ENCODE measurements at places on chromosomes 2 and 18.

- DNase-seq = no peak
Measured at GRCh38 chr2:84121-84520, 37.8 kb upstream of the FAM110C start.

- DNase-seq = no peak
Measured at GRCh38 chr2:11030909-11031308, 119.2 kb downstream of the KCNF1 start.

DNA sequence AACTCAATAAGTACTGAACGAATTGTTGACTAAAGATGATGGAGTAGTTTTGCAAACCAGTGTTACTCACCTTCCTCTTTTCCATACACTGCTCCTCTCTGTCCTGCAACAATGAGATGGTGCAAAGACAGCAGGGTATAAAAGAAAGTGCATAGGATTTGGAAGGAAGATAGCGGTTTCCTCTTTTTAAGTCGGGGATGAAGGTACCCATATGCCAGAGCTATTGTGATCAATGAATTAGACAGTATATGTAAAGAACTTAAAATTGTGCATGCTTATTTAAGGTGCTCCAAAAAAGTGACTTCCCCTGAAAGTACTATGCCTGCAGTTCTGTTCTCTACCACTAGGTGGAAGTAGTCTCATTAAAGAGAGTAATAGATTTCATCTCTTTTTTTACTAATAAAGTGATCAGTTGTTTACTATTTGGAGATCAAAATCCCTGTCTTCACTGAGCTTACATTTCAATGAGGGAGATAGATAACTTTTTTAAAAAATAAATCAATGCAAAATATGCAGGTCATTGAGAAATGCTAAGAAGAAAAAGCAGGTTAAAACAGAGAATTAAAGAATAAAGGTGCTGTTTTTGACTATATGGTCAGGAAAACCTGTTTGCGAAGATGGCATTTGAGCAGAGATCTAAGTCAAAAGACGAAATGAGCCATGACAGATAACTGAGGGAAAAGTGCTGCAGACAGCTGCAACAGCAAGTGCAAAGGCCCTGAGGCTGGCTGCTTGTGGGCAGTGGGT, 339.7 kb upstream of the SLC14A2 start:
- DNase-seq = no peak

GRCh38 chr2:151669585-151670081, 64.6 kb downstream of the NEB start:
- peak; percentile 6 for DNase-seq

- no peak for DNase-seq
Measured at GRCh38 chr2:46537624-46538295, 58.4 kb downstream of the TMEM247 start.

DNA sequence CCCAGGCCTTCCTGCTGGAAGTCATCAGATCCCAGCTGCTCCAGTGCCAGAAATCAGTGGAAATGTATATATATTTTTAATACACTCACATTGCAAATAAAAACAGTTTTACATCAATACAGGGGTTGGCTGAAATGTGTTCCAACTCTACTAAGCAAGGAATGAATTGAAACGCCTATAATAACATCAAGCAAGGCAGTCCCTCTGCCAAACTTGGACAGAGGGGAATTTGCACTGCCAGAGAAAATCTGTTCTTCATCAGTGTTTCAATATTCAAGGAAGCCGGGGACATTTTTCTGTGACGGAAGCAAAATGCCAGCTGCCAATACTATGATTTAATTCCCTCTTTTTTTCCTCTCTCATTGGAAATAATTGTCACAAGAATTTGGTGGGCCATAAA, 335.3 kb downstream of the TNS1 start:
- no peak for DNase-seq

DNA sequence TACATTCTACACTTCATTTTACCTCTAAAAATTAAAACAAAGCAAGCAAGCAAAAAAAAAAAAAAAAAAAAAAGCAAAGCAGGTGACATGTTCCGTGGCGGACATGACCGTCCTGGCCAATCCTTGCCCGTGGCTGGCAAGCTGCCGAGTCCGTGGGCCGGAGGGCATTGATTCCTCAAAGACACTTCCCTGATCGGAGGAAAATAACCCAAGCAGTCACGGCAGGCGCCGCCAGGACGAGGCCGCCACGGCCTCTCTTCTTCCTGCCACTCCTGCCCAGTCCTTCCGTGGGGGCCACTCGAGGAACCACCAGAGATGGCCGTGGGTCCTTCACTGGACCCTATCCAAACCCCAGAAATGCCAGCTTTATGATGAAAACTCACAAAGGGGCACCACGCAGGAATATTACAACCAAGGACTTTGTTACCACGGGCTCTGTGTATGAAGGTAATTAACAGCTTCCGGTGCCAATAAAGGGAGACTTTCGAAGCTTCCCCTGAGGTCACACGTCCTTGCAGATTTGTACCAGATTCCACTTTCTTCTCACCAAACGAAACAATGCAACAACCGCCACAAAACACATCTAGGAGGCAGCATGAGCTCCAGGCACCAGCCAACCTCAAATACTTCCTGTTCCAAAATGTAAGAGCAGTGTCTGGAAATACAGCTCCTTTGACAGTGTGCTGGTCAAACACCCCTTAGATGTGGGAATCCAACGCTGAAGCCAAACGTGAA, 170.3 kb downstream of the HDAC4 start:
- DNase-seq = no peak

GRCh38 chr18:56252456-56252855, 385.9 kb downstream of the TXNL1 start:
- no peak for DNase-seq

DNA sequence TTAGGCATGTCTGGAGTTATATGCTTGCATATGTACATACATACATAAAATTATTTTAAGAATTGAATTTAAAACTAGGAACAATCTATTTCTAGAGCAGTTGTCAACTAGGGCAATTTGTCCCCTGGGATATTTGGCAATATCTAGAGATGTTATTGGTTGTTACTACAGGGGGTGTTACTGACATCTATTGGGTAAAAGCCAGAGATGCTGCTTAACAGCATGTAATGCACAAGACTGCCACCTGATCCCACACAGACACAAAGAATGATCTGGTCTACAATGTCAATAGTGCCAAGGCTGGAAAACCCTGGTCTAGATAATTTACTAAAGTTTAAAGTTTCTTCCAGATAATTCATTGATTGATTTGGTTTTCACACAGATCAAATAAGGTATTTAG, 185.3 kb downstream of the NYAP2 start:
- DNase-seq = no peak

DNA sequence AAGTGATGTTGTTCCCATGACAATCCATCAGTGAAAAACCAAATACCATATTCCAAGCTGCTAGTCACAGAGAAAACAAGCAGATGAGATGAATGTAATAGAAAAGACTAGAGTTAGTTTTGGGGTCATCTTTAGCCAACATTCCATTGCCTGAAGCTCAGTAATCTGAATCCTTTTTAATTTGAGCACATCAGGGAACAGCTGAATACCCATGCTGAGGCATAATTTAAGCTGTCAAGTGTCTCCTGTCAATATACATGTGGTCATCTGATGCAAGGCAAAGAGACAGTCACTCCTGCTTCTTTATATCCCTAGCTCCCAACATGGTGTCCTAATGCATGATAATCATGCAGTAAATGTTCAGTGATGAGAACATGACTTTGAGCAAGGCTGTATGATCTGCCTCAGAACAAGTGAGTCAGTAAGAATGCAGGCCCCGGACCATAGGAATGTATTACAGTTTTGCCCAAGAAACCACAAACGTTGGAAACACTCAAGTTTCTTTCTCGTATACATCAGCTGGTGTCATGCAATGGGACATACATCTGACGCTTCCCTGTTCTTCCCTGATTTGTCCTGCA, 48.0 kb downstream of the CDK15 start:
- DNase-seq = no peak
